Mammary epithelial cell (primary cell): ENCODE measurements at places on chromosomes 4 and X. TPM values are rescaled to one million over a fixed set of nuclear protein-coding genes. Genes with fewer than 3 reads are reported as not detected.

H2BW1 gene
- not detected for polyA plus RNA-seq

ANXA3 gene
- 329 TPM for polyA plus RNA-seq

TRAM1L1 gene
- 0.88 TPM for polyA plus RNA-seq

NSUN7 gene
- polyA plus RNA-seq: not detected

ARHGAP4 gene
- polyA plus RNA-seq: 0.66 TPM

GIMD1 gene
- polyA plus RNA-seq: not detected

PDE5A gene
- polyA plus RNA-seq: 0.69 TPM

ERVMER34-1 gene
- 13.5 TPM for polyA plus RNA-seq

ELF4 gene
- polyA plus RNA-seq: 21.6 TPM

JCHAIN gene
- polyA plus RNA-seq: not detected

FRAS1 gene
- polyA plus RNA-seq: 5.2 TPM

SERTM2 gene
- polyA plus RNA-seq: not detected

FAM236C gene
- not detected for polyA plus RNA-seq
